ENCODE measurements at places on chromosomes 5 and 9.

GRCh38 chr5:163386352-163386751 lies 51.0 kb upstream of the CCNG1 start:
- no peak for DNase-seq

DNA sequence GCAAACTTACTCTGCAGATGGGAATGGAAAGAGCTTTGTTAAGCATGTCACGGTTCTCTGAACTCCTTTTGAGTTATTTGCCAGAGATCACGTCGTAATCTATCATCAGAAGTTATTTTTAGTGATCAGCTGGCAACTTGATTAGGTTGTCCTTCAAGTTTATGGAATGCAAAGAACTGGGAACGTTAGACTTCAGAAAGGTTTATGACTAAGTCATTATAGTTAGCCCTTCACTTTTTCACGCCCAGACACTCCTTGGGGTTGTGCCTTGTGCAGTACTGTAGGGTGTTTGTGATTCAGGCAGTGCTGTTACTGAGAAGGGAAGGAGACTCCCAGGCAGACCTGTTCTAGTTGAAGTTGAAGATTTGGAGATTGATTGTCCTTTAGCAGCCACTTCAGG lies 26.8 kb upstream of the PHF2 start:
- no peak for DNase-seq

DNA sequence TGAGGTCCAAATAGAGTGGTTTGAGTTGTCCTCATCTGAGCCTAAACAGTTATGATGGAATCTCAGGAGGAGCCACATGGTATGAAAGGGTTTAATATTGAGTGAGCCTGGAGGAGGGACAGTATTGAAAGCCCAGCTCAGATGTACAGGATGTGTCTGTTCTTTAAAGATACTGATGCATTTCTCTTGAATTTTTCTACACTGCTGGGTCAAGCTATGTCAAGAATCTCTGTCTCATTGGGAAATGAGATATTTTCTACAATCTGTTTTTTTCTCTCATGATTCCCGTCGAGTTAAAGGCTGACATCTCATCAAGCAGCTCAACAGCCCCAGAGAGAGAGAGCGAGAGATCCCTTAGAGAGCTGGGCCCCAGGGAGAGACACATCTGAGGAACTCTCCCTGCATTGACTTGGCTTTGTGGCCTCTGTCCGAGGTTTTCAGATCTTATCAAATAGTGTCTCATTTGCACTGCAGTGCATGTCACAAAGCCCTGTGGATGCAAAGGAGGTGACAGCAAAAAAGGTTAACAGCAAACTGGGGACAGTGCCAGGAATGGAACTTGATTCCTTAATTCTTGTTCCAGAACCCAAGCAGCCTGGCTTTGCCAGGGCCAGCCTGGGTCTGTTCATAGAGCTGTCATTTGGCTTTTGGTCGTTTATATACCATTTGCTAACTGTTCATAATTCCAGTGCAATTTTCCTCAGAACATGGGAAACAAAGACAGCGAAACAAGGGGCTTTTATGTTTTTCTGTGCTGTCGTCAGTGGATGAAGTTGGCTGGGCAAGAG lies 19.0 kb upstream of the ACTBL2 start:
- peak; percentile 39 for DNase-seq

DNA sequence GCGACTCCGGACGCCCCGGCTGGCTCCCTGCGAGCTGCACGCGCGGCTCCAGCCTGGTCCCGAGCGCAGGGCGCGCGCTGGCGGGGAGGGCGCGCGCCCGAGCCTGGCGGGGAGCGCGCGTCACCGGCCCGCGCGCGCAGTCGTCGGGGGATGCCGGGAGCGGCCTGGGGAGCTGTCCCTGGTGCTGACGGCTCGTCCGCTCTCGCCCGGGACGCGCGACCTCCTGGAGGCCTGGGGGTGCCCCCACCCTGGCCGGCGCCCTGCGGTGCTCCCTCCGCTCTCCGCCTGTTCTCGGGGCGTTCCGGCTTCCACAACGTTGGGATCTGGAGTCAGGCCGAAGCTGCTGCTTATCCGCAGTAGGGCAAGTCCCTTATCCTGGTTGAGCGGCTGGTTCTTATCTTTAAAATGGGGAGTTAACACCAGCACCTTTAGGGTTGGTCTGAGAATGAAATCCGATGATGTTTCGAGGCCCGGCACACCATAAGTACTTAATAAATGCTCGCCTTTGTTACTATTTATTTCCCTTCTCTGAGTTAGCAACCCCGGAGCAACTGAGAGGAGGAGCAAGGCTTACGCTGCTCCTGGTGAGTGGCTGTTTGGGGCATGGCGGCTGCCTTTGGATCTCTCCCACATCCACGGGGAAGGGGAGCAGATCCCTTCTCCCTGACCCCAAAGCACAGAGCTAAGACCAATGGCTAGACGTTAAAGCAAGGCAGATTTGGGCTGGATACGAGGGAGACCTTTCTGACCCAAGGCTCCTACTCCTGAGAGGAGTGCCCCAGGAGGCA lies at the start of gene FAM163B:
TSS of gene FAM163B (minus strand) at position 79 of the 788 bp plus-strand sequence. CDS start 29,166 bp downstream, outside the sequence.
- DNase-seq = no peak
